ENCODE measurements at places on chromosomes 16 and 17.

- DNase-seq, result no peak
Measured at GRCh38 chr16:77359065-77359502, 75.8 kb downstream of the ADAMTS18 start.

DNA sequence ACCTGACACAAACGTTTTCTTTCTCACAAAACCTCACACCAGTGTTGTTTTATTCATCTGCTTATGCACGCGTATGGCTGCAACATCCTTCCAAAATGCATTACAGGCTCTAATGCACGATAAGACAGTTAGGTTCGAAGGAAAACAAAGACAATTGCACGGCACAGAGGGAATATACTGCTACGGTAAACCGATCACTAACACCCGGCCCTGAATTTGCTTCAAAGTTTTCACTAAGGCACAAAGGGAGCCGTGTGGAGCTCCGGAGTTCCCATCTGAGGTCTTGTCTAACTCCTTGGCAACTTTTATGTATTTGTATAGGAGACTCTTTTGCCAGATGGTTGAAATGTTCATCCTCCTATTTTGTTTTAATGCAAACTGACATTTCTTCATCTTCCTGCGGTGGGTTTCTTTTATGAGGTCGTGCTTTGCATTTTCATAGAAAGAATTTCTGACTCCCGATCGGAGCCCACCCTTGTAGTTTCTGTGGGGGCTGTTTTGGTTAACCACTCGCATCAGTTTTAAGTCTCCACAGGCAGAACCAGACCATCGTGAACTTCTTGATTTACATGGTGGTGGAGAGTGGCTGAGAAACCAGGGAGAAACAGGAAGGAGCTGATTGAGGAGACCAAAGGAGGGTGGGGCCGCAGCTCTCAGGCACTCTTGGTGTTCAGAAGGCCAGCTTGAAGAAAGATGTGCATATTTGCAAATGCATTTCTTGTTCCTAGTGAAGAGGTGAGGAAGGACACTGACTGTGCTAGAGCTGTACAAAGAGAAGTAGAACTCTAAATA lies 516.8 kb downstream of the MAF start:
- DNase-seq, result no peak

GRCh38 chr17:2259769-2260536 lies 43.6 kb downstream of the SMG6 start:
- no peak for DNase-seq

DNA sequence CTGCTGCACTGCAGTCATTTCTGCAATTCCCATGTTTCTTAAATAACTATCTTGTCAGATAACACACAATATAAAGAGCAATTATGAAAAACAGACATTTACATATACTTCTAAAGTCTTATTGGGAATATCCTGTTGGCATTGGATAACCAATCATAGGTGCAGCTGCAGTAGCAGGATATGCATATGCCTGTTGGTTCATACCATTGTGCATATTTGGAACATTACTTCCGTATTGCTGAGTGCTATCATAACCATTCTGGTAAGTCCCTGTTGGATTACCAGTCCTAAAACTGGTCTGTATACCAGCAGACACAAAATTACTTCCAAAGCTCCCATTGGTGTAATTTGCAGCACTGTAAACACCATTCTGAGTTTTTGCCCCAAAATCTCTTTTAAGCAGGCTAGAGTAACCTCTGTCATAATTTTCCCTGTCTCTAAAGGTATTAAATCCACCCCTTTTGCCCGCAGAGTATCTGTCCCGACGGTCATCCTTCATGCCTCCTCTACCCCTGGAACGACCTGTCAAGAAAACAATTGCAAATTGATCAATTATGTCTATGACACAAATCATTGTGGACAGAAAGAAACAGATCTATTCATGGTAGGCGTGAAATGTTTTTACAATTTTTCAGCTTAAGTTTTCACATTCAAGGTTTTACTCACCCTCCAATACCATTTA lies 3.1 kb upstream of the POLG2 start:
- no peak for DNase-seq

GRCh38 chr17:4357671-4358070 lies 8.8 kb downstream of the UBE2G1 start:
- no peak for DNase-seq

- DNase-seq, result no peak
Measured at GRCh38 chr17:57649731-57650484, 95.2 kb downstream of the CCDC182 start.

DNA sequence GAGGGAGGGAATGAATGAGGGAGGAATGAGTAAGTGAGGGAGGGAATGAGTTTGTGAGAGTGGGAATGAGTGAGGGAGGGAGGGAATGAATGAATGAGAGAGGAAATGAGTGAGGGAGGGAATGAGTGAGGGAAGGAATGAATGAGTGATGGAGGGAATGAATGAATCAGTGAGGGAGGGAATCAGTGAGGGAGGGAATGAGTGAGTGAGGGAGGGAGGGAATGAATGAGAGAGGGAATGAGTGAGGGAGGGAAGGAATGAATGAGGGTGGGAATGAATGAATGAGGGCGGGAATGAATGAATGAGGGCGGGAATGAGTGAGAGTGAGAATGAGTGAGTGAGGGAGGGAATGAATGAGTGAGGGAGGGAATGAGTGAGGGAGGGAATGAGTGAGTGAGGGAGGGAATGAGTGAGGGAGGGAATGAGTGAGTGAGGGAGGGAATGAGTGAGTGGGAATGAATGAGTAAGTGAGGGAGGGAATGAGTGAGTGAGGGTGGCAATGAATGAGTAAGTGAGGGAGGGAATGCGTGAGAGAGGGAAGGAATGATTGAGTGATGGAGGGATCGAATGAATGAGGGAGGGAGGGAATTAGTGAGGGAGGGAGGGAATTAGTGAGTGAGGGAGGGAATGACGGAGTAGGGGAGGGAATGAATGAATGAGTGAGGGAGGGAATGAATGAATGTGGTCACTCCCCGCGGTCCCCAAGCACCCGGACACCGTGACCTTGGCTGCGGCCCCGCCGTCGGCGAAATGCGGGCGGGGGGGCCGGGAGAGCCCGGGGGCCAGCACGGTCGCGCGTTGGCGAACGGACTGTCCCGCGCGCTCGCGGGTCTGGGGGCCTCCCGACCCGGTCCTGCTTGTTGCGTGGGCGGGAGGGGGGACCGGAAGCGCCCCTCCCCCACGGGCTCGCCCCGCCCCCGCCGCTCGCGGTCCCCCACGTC lies 1.1 kb upstream of the UBE2I start:
- no peak for DNase-seq

DNA sequence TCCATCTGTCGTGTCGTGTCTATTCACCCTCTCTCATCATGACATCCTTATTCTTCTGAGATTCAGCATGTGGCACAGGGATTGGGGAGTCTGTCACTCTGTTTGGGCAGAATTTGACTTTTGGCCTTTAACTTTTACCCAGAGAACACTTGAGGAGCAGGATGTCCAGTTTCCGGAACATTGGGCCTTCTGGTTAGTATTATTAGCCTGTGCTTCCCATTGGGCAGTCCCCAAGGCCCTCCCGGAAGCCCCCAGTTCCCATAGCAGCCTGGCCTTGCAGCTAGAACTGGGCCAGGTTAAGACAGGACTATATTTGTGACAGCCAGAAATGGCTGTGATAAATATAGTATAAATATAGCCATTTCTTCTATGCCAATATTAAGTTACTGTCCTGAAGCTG lies 9.6 kb downstream of the SCN4A start:
- DNase-seq, result no peak

DNA sequence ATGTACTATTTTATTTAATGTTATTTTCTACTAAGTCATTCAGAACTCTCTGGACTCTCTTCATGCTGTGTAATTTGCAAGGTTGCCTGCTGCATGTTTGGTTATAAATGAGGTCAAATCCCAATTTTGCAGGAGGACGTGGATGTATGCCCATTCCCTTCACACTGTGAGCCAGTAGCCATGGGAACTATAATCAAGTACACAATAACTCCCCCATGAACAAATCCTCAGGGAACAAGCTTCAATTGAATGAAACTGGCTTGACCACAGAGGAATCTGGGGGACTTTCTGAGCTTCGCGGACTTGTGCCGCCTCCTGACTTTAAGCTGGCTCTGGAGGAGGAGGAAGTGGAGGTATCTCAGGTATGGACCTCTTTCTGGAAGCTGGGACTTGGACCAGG lies 14.6 kb upstream of the KCTD13 start:
- DNase-seq, result no peak

DNA sequence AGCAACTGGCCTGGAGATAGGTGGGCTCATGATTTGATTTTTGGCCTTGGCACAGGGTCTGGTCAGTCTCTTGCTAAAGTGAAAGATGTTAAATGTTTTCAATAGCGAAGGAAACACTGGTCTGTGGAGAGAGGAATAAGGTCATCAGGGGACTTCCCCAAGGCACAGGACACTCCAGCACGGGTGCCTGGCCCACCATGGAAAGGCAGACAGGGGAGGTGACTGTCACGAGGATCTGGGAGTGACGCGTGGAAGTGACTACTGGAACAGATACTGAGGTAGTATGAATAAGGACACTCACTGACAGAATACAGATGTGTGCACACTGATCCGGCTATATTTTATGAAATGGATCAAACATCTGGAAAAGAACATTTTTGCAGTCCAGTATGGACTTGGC lies 16.7 kb upstream of the ICAM2 start:
- DNase-seq, result no peak

GRCh38 chr17:48429638-48430586 lies at the start of gene SKAP1:
TSS of gene SKAP1 (minus strand) at chr17:48430214.
- no peak for DNase-seq

DNA sequence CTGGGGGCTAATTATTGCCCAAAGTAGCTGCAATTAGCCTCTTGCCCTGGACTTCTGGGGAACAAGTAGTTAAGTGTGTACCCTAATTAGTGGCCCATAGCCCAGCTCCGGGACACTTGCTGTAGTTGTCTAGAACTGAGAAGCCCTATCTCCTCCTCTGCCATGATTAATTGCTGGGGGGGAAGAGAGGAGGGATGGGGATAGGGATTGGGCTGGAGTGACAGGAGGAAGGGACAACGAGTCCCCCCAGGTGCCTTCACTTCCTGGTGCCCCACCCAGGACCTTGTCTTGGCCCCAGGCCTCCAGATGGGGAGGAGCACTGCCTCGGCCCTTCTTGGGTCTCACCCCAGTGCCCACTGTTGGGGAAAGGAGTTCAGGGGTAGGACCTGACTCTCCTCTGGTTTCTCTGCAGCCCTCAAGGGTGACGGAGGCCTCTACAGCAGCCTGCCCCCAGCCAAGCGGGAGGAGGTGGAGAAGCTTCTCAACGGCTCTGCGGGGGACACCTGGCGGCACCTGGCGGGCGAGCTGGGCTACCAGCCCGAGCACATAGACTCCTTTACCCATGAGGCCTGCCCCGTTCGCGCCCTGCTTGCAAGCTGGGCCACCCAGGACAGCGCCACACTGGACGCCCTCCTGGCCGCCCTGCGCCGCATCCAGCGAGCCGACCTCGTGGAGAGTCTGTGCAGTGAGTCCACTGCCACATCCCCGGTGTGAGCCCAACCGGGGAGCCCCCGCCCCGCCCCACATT lies 17.4 kb downstream of the NGFR start:
- DNase-seq, result no peak

DNA sequence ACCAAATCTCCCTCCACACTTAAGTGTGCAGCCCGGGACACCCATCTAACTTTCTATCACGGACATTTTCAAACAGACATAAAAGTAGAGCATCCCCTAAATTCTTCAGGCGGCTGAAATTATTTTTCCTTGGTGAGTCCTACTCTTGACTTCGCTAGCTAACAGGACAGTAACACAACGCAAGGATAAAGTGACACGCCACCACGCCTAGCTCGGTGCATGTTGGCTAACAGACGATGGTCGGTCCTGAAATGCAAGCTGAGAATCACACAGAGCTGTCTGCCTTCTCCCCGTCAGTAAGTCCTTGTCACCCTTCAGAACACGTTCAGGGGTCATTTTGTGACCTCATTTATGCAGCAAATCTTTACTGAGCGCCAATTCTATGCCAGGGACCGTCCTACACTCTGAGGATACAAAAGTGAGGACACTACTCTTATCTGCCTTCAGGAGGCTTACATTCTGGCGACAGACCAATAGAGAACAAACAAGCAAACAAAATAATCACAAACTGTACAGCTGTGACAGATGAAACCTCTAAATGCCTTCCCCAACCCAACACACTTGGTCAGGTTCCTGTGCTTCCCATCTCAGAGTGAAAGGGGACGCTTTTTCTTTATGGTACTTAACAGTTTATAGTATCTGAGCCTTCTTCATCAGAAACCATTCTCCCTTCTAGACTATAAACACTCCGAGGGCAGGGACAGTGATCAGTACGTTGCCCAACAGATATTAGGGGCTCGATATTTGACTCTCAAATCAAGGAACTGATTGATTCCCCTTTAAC lies 1.3 kb downstream of the NTAN1 start:
- DNase-seq, result no peak

DNA sequence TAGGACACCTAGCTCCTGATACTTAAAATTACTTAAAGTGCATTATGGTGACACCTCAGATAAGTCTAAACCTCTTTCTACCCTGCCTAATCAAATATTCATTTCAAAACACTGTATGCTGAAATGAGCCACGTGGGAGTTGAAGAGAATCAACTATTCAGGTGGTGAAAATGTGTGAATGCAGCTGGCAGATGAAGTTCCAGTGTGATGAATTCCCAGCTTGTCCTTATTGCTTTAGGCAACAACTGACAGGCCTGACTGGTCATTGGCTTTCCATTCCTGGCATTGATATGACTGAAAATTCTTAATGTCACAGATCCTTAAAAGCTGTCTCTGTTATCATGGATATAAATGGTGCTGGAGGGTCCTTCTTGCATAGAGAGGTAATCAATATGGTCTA lies 301.9 kb upstream of the TBX2 start:
- no peak for DNase-seq

DNA sequence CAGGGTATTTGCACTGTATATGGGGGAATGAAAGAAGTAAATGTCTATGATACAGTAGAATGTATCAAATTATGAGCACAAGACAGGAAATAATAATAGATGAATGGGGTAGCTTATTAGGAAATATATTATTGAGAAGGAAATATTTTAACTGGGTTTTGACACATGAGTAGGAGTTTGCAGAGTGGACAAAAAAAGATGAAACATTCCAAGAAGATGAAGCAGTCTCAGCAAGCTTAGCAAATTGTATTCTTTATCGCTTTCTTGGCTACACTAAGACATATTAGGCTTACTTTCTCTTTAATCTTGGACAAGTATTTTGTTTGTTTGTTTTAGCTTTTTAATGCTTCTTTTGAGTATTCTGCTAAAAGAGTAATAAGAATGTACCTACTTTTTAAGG lies 1.3 kb upstream of the KRTAP4-9 start:
- no peak for DNase-seq

DNA sequence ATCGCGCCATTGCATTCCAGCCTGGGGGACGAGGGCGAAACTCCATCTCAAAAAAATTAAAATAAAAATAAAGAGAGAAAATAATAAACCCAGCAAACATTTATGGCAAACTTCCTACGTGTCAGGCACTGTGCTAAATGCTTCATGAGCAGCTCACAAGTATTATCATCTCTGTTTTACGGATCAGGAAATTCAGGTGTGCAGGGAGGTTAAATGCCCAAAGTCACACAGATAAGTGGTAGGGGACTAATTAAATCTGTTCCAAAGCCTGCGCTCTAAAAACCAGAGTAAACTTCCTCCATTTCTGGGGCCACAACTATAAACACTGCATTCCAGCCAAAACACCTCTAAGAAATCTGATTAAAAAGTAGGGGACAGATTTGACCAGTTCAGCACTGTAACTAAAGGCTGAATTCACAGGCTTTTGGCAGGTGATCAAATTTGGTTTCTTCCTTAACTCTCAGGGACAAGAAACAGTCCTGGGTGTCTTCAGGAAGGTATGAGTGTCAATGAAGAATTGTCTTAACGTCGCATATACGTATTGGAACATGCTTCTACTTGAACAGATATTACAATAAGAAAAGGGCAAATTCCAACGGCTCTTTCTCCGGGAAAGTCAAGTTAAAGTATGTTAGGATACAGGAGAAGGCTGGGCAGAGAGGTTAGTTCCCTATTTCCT lies 996 bp downstream of the STRADA start:
- DNase-seq, result no peak

- DNase-seq, result no peak
Measured at GRCh38 chr17:77733576-77734296, 224.8 kb upstream of the TNRC6C start.

Measured in NCI-H1436 treated with DMSO at 0.1 percent for 48 hours (cell line).